ENCODE measurements at places on chromosomes 11 and 22.
A peak's percentile ranks its signal among the peaks of the same experiment; 100 is the strongest.

DNA sequence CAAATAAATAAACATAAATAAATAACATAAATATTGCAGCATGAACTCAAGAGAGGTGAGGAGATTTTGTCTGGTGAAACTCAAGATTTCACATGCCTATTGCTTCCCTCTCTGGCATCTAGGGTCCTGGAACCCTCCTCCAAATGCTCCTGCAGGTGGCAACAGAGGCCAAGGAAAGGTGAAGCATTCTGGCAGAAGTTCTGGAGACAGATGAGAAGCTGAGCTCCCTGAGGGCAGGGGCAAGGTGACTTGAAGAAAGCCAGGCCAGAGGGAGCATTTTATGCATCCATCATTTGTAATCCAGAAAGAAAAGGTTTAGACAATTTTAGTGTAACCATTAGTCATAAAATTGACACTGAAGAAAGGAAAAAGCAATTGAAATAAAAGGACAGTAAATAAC, 64.9 kb downstream of the ENDOD1 start:
- DNase-seq, result peak; percentile 87

GRCh38 chr11:33443684-33444083, 186.5 kb downstream of the HIPK3 start:
- peak; percentile 5 for DNase-seq

GRCh38 chr11:105821781-105822180, 200.3 kb downstream of the MSANTD4 start:
- DNase-seq, result no peak

DNA sequence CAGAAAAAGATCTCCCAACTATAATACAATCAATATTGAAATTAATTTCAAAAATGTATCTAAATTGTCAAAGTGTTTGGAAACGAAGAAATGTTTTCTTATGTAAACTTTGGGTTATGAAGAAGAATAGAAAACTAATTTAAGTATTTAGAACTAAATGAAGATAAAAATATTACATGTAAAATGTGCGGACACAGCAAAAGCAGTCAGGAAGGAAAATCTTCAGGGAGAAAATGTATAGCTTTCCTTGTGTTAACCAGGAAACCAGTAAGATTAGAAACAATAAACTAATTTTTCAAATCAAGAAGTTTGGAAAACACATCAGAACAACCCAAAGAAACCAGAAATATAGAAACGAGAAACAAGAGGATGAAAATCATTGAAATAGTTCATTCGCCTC, 466.5 kb downstream of the BRD1 start:
- no peak for DNase-seq

DNA sequence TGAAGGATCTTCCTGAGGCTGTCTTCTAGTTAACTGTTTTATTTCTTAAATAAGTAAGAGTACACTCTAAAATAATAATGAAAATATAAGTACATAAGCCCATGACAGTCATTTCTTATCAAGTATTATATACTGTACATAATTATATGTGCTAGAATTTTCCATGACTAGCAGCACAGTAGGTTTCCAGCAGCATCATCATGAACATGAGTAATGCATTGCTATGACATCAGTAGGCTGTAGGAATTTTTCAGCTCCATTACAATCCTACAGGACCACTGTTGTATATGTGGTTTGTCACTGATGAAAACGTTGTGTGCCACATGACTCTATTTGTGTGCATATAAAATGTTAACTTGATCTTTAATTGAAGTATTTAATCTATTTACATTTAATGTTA, 22.0 kb downstream of the ZNF202 start:
- DNase-seq, result no peak

GRCh38 chr11:95542868-95543551, 246.6 kb downstream of the FAM76B start:
- DNase-seq, result peak; percentile 46

DNA sequence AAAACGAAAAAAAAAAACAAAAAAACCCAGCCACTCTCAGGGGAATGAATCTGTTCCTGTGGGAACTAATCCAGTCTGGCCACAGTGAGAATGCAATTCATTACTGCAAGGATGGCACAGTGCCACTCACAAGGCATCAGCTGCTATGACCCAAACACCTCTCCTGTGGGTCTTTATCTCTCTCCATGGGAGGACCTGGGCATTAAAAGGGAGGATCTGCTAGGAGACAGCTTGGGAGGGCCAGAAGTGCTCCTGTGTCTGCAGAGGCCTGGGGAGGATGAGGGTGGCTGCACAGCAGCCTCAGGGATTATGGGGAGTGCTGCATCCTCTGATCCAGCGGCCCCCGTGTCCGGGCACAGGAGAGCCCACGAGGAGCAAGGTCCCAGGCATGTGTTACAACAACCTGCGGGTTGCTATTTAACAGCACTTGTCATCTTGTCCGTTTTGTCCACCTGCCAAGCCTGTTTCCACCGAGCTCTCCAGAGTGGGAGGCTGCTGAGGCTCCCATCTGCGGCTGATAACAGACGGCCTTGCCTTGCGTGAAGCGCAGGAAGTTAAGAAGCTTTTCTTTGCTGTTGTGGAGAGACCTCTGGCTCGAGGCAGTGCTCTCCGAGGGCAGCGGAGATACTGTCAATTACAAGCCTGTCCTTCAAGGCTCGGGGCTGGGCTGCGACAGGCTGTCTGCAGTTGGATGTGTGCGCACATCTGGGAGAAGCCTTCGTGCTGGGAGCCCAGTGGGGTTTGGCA, 97.7 kb downstream of the NXPE2 start:
- DNase-seq, result no peak

- DNase-seq, result no peak
Observed at GRCh38 chr22:49365910-49366309, 461.8 kb downstream of the BRD1 start.

- DNase-seq, result no peak
Observed at GRCh38 chr11:19447150-19447566, 206.4 kb upstream of the E2F8 start.

DNA sequence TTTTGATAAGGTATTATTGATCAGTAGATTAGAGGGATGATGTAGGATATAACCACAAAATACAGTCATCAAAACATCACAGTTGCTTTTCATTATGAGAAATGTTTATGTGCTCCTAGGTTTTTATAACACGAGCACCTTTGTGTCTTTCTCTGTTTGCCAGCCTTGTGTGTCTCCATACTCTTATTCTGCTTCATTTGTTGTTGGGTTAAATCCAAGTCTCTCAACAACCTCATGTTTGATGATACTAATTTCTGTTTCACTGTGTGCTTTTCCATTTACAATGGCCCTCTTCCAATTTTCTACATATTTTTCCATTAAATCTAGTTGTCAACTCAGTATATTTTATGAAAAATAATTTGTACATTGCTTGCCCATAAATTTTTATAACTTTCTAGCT, 107.7 kb upstream of the POU2AF2 start:
- no peak for DNase-seq

- peak; percentile 64 for DNase-seq
Observed at GRCh38 chr11:112113539-112114457, 27.1 kb downstream of the SDHD start.

GRCh38 chr22:37752189-37753087, 55.3 kb upstream of the GCAT start:
- DNase-seq, result no peak

DNA sequence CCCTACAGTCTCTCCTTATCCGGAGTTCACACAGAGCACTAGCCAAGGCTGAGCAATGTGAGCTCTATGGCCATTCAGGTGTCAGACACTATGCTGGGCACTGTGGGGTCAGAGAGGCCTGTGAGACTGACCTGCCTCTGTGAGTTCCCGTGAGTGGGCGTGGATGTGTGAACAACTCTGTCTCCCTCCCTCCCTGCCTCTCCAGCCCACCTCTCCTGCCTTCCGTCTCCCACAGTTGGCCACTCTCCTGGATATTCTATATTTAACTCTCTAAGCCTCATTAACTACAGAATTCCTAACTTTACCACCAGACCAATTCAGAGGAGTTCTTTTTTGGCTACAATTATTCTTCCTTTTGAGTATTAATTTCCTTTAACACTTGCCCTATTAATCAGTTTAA, 191.6 kb upstream of the NCAM1 start:
- no peak for DNase-seq

GRCh38 chr11:46285594-46286033, 8.2 kb downstream of the CREB3L1 start:
- DNase-seq, result no peak

GRCh38 chr11:15336021-15336420, 221.3 kb downstream of the INSC start:
- no peak for DNase-seq

- DNase-seq, result no peak
Observed at GRCh38 chr11:6433998-6434660, 6.7 kb downstream of the HPX start.

DNA sequence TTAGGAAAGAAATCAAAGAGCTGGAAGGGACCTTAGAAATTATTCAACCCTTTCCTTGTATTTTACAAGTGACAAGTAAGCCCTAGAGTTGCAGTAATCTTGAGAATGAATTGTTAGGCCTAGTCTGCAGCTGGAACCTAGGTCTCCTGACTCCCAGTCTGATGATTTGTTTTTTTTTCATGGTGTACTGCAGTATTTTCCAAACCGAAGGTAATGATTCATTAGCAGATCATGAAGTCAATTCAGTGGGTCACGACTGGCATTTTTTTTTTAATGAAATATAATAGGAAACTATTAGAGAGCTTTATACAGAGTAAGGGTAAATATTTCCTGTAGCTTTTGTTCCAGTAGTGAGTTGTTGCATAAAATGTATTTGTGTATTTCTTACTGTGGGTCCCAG, 42.8 kb downstream of the EXT2 start:
- DNase-seq, result no peak

- no peak for DNase-seq
Observed at GRCh38 chr11:25927411-25927953, 404.4 kb upstream of the ANO3 start.

DNA sequence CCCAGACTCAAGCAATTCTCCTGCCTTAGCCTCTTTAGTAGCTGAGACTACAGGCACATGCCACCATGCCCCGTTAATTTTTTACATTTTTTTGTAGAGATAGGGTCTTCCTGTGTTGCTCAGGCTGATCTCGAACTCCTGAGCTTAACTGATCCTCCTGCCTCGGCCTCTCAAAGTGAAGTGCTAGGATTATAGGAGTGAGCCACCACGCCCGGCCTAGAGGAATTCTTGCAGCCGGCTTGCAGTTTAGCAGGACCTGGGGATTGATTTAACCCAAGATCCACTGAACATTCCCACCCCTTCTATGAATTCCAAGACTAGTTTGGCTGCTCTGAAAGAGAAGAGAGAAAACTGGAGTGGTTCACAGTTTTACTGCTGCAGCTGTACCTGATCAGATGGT, 63.3 kb upstream of the TNRC6B start:
- DNase-seq, result no peak

GRCh38 chr22:29195118-29195963, 10.4 kb upstream of the EMID1 start:
- peak; percentile 63 for DNase-seq

GRCh38 chr11:113148076-113148475, 166.3 kb upstream of the TTC12 start:
- DNase-seq, result no peak

DNA sequence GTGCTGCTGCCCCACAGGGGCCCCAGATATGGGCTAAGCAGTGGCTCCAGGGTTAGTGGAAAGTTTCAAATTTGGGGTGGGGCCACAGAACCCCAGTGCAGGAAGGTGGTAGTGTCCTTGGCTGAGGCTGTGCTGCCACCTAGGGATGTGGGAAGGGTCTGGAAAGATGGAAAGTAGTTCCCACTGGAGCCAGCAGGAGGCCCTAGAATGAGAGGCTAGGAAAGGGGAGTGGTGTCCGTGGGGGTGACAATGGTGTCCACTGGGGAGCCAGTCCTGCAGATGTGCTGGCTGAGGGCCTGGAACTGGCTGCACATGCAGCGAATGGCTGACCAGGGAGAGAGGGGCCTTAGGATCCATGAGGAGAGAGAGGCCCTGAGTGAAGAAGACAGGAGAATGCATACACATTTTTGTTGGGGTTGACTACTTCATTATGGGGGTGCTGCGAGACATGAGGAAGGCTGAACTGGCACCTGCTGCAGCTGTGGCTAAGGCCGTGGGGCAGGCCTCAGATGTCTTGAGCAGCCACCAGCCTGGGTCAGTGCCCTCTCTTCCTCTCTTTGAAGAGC, 21.1 kb downstream of the RFPL3 start:
- peak; percentile 31 for DNase-seq

- DNase-seq, result no peak
Observed at GRCh38 chr22:40547729-40548143, 88.8 kb downstream of the MRTFA start.

DNA sequence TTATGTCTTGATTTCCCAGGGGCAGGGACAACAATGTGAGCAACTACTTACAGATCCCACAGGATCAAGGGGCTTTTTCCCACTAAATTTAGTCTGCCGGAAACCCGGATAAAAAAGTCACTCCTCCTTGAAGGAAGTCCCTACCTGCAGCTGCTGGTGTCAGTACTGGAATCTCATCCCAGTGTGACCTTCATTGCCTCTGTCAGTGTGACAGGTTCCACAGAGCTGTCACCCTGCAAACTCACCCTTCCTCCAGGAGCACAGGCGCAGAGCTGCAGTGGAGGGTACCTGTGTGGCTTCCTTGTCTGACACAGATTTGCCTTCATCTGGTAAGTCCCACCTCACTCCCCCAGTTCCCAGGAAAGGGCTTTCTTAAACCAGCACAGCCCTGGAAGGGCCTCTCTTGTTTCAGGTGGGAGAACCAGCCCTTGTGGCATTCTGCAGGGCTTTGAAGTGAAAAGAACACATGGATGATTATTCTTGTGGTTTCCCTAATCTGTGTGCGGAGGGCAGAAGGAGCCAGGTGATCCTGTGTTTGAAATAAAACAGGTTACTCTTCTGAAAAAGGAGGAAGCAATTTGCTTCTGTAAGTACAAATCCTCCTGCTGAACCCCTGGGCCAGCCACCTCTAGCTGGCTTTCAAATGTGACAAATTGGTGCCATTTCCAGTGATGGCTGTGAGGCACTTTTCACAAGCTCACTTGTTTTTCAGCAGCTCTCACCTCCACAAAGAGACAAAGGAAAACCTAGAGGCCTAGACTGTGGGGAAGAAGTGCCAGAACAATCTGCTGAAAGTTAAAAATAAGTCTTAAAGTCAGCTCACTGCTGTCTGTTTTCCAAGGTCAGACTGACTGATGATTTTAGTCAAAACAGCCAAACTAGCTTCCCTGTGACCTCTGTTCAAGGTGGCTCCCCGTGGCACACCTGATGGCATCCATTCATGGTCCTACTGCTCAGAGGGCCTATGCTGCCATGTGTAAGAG, 9.2 kb upstream of the PRSS23 start:
- peak; percentile 8 for DNase-seq

- no peak for DNase-seq
Observed at GRCh38 chr11:75845324-75845723, 30.3 kb downstream of the UVRAG start.

- no peak for DNase-seq
Observed at GRCh38 chr11:108093128-108093904, 28.1 kb upstream of the ACAT1 start.

GRCh38 chr11:87859636-87860035, 315.6 kb downstream of the RAB38 start:
- DNase-seq, result no peak

GRCh38 chr11:123690485-123690884, 36.1 kb upstream of the SCN3B start:
- no peak for DNase-seq

- no peak for DNase-seq
Observed at GRCh38 chr11:25432376-25432775, 899.6 kb upstream of the ANO3 start.

GRCh38 chr11:131615611-131616010, 245.2 kb downstream of the NTM start:
- no peak for DNase-seq
